Inflammatory macrophage treated with lipopolysaccharide for 4 hours (primary cell): ENCODE measurements at places on chromosomes 12 and 14.
A peak's percentile ranks its signal among the peaks of the same experiment; 100 is the strongest.

GRCh38 chr14:32587461-32587860 is 258.4 kb downstream of the AKAP6 start:
- peak; percentile 11 for DNase-seq

DNA sequence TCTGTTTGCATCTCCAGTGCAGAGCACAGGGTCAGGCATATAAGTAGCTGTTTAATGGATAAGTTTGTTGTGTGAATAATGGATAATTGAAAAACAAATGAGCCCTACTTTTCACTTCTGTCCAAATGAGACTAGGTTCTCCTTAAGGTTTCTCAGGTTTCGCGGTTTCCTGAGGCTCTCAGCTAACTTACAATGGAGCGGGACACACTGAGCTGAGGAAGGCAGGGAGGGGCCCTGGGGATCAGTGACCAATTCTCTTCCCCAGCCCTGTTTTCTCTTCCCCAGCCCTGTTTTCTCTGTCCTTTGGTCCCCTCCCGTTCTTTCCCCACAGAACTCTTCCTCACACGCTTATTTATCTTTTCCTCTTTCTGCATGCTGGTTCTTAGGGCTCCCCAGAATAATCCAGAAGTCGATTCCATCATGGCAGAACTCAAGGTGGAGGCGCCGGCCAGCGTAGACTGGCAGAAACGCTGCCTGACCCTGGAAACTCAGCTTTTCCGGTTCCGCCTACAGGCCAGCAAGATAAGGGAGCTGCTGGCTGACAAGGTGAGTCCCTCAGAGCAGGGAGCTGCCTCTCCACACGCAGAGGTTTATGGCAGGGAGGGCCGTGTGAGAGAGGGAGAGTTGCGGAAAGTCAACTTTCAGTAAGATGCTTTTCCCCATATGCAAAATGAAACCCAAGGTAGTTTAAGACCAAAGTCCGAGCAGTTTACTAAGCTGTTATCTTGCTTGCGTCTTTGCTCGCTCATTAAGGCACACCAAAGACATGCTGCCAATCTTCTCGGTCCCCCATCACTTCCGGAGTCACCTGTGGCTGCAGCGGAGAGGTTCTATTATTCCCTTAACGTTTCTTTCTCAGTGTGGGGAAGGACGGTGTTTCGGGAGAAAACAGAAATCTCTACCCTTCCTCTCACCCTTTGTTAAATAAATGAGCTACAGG is 8.6 kb downstream of the PLEKHH1 start:
- DNase-seq, result no peak

DNA sequence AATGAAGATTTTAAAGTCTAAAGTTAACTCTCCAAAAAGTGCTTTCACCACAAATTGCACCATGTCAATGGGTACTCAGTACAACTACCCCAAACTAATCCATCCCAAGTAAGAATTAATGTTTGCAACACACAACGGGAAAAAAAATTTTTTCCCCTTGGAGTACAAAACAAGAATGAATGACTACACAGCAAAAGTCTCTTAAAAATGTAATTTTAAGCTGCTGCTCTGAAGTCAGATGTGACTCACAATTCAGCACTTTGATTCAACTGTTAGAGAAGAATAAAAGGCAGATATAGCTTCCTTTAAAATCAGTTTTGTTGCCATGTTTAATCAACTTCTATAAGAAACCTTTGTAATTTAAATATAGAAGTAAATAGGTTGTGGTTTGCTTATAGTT is 42.5 kb upstream of the VPS33A start:
- DNase-seq, result no peak

DNA sequence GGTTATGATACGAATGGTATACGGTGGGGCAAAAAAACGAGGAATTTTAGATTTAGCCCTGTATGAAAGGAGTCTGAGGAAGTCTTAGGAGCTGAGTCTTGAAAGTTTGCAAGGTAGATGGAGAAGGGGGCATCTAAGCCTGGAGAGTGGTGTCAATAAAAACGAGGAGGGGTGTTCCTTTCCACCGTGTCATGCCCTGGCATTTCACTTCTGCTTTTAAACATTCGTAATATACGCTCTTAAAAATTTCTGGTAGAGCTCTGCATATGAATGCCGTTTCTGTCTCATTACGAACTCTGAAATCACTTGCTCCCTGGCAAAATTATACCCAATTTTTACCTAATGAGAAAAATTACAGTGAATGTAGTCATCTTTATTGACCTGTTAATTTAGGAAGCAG is 170.2 kb downstream of the ERC1 start:
- DNase-seq, result peak; percentile 3

DNA sequence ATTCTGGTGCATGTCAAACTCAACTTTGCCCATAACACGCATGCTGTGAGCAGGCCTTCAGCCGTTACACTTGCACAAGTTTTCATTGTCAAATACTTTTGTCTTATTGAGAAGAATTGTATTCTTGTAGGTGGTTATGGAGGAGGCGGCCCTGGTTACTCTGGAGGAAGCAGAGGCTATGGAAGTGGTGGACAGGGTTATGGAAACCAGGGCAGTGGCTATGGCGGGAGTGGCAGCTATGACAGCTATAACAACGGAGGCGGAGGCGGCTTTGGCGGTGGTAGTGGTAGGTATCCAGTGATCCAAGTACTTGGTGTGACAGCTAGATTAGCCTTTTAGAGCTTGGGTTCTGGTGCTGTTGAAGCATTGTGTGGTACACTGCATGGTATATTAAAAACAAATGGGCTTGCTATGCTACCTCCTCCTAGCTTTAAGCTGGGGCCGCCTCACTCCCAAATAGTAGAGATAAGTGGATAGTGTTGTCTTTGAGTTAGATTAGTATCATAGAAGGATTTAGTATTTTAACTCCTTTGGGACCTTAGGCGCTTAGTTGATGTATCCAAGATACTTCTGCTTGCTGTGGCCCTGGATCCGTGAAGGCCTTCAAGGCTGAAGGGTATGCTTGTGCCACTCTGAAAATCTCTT is 2.5 kb downstream of the HNRNPA1 start:
- no peak for DNase-seq

GRCh38 chr14:51395361-51395849 is 155.4 kb downstream of the TMX1 start:
- DNase-seq, result no peak

- no peak for DNase-seq
These were observed 524 bp downstream of the KMT5A start for GRCh38 chr12:123384318-123384993.

- DNase-seq, result no peak
These were observed 237.2 kb downstream of the ITPR2 start for GRCh38 chr12:26595806-26596205.

DNA sequence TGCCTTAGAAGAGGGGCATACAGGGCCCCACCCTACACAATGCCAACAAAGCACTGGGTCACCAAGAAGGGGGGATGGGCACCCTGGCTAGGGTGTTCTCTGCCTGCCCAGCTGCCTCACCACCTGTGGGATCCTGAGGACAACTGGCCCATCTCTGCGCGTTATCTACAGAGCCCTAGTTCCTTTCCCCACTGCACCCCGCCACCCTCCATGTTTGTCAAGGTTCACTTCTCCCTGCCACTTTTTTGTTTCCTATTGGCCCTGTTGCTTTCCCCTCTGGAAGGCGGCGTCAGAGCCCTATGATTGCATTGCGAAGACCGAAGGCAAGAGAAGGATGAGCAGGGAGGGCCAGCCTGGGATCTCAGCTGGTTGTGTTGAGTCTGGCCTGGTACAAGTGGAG is 1.6 kb downstream of the SLC48A1 start:
- peak; percentile 31 for DNase-seq

GRCh38 chr12:16385782-16386646 is 38.6 kb downstream of the MGST1 start:
- peak; percentile 36 for DNase-seq

GRCh38 chr14:104714066-104714465 is 10.0 kb upstream of the ADSS1 start:
- no peak for DNase-seq

GRCh38 chr12:103442182-103442555 is 53.6 kb downstream of the C12orf42 start:
- no peak for DNase-seq

- DNase-seq, result no peak
These were observed 339.3 kb downstream of the EGLN3 start for GRCh38 chr14:33611405-33612196.

DNA sequence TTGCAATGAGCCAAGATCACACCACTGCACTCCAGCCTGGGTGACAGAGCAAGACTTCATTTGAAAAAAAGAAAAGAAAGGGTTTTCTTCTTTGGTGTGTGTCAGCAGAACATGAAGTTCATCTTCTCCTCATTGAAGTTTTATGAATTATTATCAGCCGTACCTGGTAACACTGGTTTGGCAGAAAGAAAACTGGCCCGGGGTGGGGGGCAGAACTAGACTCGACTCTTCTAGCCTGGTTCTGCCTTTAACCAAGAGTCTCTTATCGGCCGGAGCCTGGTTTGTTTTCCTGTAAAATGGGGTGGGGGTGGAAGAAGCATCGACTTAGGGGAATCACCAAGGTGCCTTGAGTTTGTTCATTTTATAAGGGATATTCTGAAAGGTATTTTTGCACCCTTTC is 64.1 kb downstream of the TECPR2 start:
- DNase-seq, result no peak

DNA sequence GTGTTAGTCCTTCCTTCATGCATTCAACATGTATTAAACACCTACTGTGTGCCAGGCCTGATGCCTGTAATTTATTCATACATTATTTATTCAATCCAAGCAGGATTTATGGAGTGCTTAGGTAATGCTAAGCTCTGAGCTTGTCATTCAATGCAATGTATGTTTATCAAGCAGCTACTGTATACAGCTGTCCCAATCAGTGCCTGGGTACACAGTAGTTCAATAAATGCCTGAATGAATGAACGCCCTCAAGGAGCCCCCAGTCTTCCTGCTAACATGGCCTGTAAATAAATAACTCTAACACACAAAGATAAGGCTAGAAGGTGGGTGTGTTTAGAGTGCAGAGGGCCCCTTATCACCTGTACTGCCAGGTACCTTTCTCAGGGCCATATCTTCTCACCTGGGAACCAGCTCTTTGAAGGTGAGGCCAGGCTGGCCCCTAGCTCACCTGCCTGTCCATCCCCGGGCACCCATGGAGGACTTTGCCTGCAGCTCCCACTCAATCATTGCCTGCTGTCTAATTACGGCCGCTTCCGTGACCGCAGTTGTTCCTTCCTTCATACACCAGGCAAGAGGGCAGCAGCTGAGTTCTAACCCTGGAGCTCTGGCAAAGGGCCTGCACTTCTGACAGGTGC is 20.0 kb upstream of the KDM2B start:
- no peak for DNase-seq

- peak; percentile 35 for DNase-seq
These were observed 114.0 kb upstream of the SLC38A2 start for GRCh38 chr12:46486588-46486987.

- no peak for DNase-seq
These were observed at the start of gene TSHR for GRCh38 chr14:80955416-80955941. Gene TSHR, plus strand, starts transcription at chr14:80955621. Its CDS starts 60 bp downstream, at chr14:80955681.

GRCh38 chr14:50605766-50606165 is 45.8 kb downstream of the ATL1 start:
- no peak for DNase-seq

GRCh38 chr12:132537836-132538662 is 48.1 kb downstream of the FBRSL1 start:
- DNase-seq, result no peak

- DNase-seq, result no peak
These were observed 2.9 kb upstream of the SLC25A29 start for GRCh38 chr14:100309028-100309737.

GRCh38 chr12:129870796-129871195 is 33.0 kb downstream of the TMEM132D start:
- DNase-seq, result no peak

- no peak for DNase-seq
These were observed 12.2 kb upstream of the CDK17 start for GRCh38 chr12:96412431-96412830.

DNA sequence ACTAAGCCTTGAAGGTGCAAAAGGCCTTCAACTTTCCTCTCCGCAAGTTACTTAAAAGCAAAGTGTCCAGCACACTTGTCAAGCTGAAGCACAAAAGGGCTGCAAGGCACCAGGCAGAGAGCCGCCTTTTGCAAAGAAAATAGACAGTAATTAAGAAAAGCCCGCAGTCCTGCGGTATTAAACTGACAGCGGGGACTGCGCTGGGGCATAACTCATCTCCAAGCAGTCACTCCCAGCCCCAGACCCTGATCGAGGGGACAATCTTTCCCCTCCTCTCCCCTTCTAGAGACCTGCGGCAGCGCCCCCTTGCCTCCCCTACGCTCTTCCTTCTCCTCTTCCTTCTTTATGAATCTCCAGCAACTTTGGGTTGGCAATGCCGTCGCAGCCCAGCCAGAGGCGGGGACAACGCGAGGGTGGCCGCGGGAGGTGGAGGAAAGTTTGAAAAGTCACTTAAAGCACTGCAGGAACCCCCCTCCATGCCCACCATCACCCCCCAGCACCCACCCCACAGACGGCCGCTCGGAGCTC is 200.9 kb upstream of the CAND1 start:
- DNase-seq, result peak; percentile 1

- peak; percentile 4 for DNase-seq
These were observed 602.8 kb downstream of the ALG10 start for GRCh38 chr12:34625116-34625515.

- DNase-seq, result no peak
These were observed 13.8 kb downstream of the SLC41A2 start for GRCh38 chr12:104944252-104944651.

GRCh38 chr14:31945074-31945613 is 132.0 kb upstream of the ARHGAP5 start:
- DNase-seq, result no peak

- DNase-seq, result no peak
These were observed 619.9 kb downstream of the AACS start for GRCh38 chr12:125684968-125685790.

DNA sequence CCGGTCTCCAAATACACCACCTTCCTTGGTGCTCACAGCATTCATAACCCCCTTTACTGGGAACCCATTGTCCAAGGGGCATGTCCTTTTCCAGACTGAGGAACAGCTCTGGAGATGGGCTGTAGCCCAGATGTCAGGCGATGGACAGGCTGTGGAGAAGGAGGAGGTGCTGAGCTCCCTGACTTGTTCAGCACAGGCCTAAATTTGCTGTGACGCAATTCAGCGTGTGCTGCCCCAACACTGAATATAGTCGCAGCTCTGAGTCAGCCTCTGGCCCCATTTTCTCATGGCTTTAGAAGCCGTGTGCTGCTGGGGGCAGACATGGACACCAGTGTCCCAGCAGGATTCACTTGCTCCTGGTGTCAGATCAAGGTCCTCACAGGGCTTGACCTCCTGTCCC is 269.1 kb downstream of the EMP1 start:
- DNase-seq, result no peak

DNA sequence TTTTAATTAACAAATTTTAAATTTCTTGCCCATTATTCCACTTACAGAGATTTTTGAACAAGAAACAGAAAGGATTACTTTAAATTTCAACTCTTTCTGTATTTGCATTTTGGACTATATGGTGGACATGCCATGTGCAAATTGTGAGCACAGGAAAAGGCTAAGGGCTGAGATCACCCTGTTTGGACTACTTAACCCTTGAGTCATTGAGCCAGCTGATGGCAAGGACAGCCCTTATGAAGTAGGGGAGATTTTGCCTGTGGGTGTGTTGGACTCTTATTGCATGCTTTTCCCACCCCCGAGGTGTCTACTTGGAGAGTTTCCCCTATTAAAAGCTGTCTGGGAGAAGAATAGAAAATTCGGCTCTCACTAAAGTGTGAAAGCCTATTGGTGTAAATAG is 17.2 kb downstream of the DERA start:
- DNase-seq, result peak; percentile 69

- no peak for DNase-seq
These were observed 10.6 kb downstream of the ADSS1 start for GRCh38 chr14:104734601-104734990.
